ENCODE measurements at places on chromosomes 1 and 21. TPM values are rescaled to one million over a fixed set of nuclear protein-coding genes. Genes with fewer than 3 reads are reported as not detected.

The OR10K2 gene
- total RNA-seq: not detected

The IVL gene
- not detected for total RNA-seq

The APCS gene
- not detected for total RNA-seq

The ASTN1 gene
- total RNA-seq: 0.24 TPM

The LYPLAL1 gene
- total RNA-seq: 35.8 TPM

- no peak for DNase-seq
Observed at GRCh38 chr1:114554577-114554976, 26.8 kb downstream of the BCAS2 start.

GRCh38 chr1:240395336-240395735 is 216.6 kb downstream of the GREM2 start:
- DNase-seq: no peak

- no peak for DNase-seq
Observed at GRCh38 chr21:32281531-32281930, 2.7 kb upstream of the MIS18A start.

- DNase-seq: no peak
Observed at GRCh38 chr1:6521536-6521935, 30.1 kb upstream of the PLEKHG5 start.

GRCh38 chr21:23401278-23401677 is 2206.0 kb downstream of the MRPL39 start:
- no peak for DNase-seq

- no peak for DNase-seq
Observed at GRCh38 chr1:209191262-209191634, 392.3 kb upstream of the CAMK1G start.

DNA sequence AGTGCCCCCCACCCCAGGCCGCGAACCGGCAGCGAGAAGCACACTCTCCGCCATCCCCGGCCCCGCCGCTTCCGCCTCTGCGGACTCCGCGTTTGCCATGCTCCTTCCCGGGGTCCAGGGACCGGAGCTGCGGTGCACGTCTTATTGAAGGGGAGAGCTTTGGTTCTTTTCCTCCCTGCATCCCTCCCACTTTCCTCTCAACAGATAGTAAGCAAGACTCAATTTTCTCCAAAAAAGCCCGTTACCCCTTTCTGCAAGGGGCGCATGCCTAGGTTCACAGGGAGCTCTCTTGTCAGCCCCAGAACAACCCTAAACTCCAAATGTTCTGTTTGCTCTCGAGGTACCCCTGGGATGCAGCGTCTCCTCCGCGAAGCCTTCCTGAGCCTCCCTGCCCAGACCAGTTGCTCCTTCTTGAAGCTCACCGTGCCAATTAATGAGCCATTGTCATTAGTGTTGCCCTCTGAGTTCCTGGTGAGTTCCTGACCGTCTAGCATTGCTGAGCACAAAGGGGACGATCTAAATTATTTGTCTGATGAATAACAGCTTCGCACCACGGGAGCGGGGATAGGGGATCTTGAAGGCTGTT is 8.1 kb downstream of the FOXD3 start:
- DNase-seq: no peak

All from thyroid gland (tissue), 4 donors.